Mammary epithelial cell (primary cell): ENCODE measurements at places on chromosomes 5 and 9. TPM values are rescaled to one million over a fixed set of nuclear protein-coding genes. Genes with fewer than 3 reads are reported as not detected.
A peak's percentile ranks its signal among the peaks of the same experiment; 100 is the strongest.

- DNase-seq: peak; percentile 8
Measured at GRCh38 chr9:128203707-128204551, 750 bp downstream of the DNM1 start.

DNA sequence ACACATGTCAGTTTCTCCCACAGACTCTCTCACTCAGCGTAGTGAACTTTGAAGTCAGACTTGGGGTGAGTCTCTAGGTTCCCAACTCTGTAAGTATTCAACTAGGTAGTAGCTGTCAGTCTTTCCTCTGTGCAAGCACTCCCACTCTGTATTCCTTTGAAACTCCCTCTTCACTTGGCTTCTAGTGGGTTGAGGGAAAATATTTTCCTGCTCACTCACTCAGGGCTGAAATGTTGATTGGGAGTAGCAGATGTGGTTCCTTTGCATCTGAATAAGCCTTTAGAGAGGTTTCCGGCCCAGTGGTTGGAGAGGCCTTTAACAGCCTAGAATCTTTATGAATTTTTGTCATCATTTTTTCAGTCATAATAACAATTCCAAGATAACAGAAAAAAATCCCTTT, 18.1 kb upstream of the ARRDC3 start:
- no peak for DNase-seq

GRCh38 chr5:121171834-121172233, 679.8 kb upstream of the FTMT start:
- DNase-seq: no peak

DNA sequence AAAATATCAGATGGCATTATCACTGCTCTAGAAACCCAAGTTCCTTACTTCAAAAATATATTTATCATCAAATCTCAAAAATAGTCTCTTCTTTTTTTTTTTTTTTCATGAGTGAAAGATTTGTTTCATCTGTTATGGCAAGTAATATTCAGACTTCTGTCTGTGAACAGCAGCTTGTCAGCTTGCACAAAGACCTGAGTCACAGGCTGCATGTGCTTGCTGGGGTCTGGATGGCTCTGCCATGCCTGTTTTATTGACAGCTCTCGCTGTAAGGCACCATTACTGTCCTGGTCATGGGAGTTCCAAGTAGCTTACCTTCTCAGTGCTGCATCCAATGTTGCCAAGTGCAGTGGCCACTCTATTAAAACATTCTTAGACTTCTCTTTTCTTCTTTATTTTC, 456.4 kb downstream of the GADD45G start:
- DNase-seq: no peak

SPINK1 gene
- not detected for polyA plus RNA-seq

NUTM2F gene
- polyA plus RNA-seq: not detected

- no peak for DNase-seq
Measured at GRCh38 chr5:77389746-77390145, 102.4 kb downstream of the WDR41 start.

- DNase-seq: no peak
Measured at GRCh38 chr5:172658961-172659501, 18.0 kb downstream of the NEURL1B start.

DNA sequence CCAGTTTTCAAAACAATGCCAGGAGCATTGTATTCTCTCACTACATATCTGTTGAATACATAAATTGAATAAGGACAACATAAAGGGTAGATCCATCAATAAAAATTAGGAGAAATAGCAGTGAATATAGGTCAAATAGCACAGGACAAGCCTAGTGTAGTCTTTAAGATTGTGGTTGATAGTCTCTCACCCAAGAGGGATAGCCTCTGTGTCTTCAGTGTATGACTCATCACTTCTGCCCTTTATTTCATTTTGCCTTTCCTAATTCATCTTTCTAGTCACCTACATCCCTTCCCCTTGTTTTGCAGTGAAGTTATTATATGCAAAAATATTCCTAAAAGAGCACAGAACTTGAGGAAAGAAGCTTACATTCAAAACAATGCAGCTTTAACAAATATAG, 335.0 kb upstream of the TUSC1 start:
- DNase-seq: no peak

GRCh38 chr5:122319897-122320296, 7.9 kb downstream of the SNCAIP start:
- DNase-seq: no peak

SPAAR gene
- 0.27 TPM for polyA plus RNA-seq

DNA sequence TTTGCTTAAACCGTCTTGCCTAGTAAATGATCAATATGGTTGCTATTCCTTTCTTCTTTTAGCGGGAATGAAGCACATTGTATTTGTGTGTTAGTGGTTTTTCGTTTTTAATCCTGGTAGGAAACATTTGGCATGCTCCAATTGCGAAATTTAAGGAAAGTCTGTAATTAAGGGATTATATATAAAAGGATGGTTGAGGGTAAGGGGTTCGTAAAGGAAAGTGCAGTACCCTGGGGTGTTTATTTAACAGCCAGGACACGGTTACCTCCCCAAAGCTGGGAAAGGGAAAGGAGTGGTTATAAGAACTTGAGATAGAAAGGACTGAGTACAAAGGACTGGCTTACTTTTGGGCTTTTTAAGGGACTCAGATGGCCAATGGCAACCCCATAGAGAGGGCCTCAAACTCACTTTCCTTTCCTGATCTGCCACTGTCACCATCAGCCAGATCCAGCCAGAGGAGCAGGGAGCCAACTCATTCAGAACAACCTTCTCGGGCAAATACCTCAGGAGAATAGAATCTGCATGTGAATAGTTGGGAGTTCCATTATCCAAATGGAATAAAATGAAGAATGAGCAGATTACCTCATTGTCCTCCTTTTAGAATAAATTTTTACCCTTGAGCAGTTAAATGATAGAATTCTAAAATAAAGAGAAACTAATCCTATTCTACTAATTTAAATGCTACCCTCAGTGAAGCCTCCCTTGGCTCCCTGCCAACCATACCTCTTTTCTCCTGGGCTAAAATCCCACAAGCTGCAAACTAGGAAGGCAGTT, 117.7 kb downstream of the SNCAIP start:
- no peak for DNase-seq

- no peak for DNase-seq
Measured at GRCh38 chr9:110251212-110251611, 5.1 kb downstream of the TXN start.

DNA sequence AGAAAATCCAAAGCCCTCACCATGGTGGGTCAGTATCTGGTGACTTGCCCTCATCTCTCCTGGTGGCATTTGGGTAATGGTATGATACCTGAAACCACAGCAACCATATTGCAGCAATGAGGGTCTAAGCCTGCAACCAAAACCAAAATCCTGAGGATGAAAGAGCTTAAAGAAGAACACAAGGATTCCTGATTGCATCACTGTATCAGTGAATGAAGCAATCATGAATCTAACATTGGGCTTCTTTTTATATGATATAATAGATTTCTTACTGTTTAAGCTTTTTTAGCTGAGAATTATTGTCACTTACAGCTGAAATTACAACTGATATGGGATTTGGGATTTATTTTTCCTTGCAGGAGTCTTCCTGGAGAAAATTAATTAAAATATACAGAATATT, 269.9 kb downstream of the MEF2C start:
- no peak for DNase-seq

GRCh38 chr5:137209232-137209809, 289.8 kb downstream of the SPOCK1 start:
- no peak for DNase-seq

DNA sequence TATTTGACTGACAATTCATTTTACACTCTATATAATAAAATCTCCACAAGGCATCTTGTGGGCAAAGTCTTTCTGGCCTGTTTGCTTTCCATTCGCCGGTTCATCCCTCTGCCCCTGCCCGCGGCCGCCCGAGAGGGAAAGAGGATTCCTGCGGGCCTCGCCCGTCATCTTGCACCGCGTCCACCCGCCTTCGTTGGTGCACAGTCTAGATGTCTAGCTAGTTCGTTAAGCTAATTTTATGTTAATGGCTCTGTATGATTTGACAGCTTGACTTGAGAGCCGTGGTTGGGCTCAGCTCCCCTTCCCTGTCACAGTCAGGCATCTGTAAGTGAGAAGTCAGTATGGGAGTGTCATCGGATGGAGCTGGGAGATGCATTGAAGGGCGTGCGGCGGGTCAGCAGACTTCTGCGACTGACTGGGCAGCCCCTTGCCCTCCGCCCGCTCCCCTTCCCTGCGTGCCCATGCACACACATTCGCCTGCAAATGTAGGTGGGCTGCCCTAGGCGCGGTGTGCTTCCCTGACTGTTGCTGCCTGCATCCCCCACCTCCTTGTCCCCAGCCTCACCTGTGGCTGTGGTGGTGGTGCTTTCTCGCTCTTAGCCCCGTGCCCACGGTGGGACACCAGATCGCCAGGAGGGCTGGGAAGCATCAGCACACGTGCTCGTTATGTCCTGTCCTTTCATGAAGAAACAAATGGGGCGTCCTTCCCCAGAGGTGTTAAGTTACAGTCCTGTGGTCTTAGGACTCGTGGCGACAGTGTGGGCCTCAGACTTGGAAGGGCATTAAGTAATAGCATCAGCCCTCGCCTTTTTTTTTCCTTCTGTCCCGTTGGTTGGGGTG, 25.9 kb upstream of the PRDM12 start:
- no peak for DNase-seq

C5orf15 gene
- polyA plus RNA-seq: 40.0 TPM

DNA sequence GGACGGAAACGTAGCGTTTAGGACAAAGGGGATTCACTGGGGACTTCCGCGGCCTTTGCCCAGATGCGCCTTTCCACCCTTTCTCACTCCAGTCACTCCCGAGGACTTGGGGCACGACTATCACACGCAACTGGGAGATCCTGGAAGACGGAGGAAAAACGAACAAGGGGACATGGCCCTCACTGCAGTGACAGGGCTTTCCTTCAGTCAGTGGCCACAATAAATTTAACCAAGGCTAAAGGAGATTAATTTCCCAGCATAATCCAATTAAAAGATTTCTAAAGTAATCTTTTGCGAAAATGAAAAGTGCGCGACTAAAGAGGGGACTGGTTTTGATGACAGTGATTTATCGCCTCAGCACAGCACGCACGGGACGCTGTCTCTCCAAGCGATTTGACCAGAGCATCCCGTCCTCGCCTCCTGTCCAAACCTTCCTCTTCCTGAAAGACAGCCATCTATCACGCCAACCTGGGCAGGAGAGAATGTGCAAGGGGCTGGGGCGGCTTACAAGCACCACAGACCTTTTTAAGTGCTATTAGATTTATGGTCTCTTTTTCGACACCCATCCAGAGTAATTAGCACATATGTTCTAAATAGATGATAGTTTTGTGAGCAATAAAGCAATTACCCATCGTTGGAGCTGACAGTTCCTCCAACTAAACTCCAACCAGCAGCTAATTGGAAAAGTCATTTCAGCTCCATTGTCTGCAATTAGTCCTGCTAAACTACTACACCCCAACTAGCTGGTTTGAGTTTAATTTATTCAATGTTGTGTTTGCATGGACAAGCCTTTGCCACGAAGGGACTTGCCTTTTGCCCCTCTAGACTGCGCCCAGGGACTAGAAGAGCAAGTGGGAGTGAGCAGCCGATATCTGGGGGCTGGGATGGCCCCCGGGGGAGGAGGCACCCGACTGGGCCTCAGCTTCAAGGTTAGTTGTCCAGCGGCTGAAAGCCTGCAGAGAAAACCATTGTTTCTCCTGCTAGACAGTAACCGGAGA, 7.4 kb downstream of the NR2F1-AS1 start:
- DNase-seq: no peak

DNA sequence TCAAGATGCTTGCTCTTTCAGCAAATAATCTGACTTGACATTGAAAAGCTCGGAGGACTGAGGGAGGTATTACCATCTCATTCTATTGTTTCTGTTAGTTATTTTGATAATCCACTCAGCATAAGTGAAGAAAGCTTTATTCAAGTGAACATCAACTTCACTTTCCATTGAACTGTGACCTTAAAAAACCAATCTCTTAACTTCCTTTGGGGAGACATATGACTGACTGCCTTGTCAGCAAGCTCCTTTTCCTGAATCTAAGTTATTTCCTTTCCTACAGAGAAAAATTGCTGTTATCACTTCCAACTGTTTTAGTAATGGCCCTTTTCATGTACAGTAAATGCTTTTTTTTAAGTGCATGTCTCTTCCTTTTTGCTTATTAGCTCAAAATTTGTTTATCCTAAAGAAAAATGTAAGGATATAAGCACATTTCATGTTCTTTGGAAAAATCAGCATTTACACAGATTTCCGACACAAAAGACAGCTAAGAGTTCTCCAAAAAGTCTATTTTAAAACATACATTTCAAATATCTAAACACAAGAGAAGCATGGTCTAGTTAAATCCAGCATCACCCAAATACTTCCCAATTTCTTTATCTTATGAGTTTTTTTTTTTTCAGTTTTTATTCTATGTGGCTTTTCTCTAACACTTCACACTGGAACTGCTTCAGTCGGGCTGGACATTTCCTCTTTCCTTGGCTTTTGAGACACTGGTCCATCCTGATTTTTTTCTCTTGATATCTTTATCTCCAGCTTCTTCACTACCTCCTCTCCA, 117.9 kb upstream of the DAB2 start:
- no peak for DNase-seq

CSNK1A1 gene
- polyA plus RNA-seq: 146 TPM

PLCXD3 gene
- polyA plus RNA-seq: 0.01 TPM

GRCh38 chr9:106075960-106076327, 381.6 kb downstream of the TMEM38B start:
- DNase-seq: peak; percentile 96

- no peak for DNase-seq
Measured at GRCh38 chr5:39451276-39451941, 26.6 kb upstream of the DAB2 start.

DNA sequence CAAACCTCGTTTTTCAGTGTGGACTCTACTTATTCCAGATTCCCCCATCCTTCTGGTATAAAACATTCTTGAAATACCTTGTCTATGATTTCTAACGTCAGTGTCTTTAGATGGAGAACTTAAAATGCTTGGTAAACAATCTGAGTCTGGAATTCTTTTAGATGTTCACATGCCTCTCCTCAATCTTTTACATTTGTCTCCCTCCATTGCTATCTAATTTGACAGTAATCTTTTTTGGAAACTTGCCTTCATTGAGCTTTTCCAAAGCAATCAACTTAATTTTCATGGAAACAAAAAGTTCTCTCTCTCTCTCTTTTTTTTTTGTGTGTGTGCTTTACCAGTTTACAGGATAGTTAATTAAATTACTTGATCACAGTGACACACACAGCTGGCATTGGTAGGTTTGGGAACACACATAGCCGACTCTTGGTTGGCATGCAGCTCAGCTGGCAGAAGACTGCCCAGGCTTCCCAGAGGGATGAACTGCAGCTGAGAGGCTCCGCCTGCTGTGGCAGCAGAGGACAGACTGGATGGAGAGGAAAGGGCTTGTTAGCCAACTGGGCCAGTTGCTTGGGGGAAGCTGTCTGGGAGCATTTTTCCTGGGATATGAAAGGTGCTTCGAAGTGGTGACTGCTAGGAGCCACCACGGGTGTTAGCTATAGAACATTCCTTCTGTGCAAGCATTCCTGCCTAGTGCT, 271.3 kb downstream of the ZSWIM6 start:
- DNase-seq: no peak

DNA sequence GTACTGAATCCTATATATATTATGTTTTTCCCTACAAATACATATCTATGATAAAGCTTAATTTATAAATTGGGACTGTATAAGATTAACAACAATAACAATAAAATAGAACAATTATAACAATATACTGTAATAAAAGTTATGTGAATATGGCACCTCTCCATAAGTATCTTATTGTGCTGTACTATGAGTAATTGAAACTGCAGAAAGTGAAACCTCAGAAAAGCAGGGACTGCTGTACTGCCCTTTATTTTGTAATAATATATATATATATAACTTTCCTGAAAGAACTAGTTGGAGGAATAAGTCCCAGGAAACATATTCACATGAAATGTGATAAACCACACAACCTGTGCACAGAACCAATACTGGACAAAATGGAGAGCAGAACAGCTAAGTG, 77.3 kb downstream of the PAM start:
- DNase-seq: peak; percentile 31
